ENCODE measurements at places on chromosomes 12 and 14.
A peak's percentile ranks its signal among the peaks of the same experiment; 100 is the strongest.

DNA sequence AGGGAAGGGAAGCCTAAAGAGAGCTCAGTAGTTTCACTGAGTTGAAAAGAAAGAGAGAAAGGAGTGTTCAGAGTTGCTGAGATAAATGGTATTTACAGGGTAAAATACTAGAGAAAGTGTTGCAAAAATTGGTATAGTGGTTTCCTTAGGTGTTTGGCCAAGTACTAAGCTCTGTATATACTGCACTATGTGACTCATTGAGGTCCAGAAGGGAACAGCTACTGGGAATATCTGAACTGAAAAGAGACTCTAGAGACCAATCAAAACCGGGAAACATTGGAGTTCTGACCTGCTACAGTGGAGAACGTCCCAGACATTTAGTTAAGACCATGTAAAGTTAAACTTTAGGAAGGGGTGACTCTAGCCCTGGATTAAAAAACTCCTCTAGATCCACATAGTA is 42.7 kb upstream of the ALX1 start:
- DNase-seq, result no peak

DNA sequence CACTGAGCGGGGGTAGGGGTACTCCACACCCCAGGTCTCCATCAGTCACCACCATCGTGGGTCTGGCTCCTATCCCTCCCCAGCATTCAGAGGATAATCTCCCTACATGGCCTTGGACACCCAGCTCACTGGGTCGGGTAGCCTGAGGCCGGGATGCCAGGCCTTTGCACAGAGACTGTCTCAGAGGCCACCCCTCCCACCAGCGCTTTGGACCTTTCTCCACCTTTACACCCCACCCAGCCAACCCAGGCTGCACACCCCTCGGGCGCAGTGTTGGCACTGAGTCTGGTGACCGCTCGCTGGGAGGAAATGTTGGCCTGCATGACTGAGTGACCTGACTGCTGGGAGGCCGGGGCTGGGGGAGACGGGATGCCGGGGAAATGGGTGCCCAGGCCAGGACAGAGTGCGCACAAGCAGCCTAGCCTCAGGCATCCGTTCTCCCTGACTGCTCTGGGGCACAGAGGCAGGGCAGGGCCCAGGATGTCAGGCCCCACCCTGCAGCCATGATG is 10.6 kb upstream of the LBHD2 start:
- DNase-seq, result no peak

DNA sequence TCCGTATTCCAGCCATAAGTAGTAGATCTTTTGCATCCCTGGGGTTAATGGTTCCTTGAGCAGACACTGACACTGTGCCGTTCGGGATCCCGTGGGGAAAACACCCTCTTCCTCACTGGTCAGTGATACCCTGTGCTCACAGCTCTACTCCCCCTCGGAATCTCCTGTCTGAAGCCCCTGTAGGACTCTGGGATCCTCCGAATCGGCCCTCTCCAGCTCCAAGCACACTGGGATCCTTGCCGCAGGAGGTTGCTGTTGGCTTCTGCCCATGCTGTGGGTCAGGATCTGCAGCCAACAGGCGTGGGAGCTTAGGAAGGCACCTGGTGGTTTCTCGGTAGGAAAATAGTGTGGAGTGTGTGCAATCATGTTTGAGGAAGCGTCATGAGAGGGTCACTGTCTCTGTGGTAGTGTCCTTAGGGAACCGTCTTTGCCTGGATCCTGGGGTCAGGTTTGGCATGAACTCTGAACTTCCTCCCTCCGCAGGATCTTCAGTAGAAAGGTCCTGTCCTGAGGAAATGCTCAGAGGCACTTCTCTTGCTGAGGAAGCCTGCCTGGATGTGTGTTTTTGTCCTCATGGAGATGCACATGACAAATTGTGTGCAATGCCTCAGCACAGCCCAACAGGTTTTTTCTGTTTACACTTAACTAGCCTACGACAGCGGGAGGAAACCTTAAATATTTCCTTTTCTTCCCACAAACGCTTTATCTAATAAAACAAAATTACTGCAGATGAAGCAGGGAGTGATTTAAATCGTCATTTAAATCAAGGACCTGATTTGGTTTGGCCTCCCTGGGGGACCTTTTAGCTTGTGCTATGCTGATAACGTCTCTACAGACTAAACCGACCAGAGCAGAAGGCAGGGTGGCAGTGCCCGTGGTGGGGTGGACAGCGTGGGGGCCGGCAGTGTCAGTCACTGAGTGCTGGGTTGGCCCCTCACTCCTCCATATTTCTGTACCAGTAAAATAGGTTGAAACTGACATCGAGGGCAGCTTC is 18.7 kb downstream of the FBXL14 start:
- no peak for DNase-seq

- no peak for DNase-seq
These were observed 9.9 kb downstream of the KRT83 start for GRCh38 chr12:52311285-52311648.

DNA sequence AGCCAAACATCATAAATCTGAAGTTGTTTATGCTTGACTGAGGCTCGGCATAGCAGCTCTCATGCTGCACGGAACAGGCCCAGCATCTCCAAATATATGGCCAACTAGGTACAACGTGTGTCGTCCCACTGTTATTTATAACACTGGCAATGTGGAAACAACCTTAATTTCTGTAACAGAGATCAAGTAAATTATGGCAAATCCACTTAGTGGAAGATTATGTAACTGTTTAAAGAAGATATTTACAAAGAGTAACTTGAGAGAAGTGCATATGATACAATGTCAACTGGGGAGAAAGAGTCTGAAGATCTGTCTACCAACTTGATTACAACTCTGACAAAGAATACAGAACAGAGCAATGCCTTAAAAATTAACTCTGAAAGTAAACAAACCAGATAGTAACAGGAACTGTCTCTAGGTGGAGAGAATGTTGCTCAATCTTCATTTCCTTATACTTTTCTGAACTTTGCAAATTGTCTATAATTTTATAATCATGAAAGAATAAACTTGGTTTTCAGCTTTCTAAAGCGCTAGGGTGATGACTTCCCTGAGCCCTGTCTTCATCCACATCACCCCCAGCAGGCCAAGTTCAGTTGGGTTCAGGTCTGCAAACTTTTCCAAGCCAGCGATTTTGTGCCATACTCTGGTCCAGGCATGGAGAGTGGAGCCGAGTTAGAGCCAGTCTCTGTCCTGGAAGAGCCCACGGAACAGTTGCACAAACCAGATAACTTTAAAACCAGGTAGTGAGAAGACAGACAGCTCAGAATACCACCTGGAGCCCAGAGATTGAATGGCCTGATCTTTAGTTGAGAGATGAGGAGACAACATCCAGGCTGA is 44.3 kb upstream of the BDKRB2 start:
- peak; percentile 36 for DNase-seq

DNA sequence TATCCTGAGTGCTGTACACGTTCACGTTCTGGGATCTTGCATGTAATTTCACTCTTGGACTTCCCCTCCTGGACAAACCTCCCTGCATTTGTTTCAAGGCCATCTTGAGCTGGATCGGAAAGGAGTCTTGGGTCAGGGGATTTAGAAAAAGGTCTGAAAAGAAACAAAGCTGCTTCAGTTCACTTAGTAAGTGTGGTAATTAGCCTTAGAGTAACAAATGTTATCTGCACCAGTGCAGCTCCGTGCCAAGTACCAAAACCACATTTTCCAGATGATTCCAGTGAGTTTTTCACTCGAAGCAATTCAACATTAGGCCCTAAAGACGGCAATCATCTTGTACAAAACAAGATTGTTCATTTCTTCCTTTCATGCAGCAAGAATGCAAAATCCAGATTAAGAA is 39.4 kb upstream of the ATXN2 start:
- no peak for DNase-seq

GRCh38 chr12:57110104-57111030 is 795 bp downstream of the STAT6 start:
- DNase-seq, result peak; percentile 87

DNA sequence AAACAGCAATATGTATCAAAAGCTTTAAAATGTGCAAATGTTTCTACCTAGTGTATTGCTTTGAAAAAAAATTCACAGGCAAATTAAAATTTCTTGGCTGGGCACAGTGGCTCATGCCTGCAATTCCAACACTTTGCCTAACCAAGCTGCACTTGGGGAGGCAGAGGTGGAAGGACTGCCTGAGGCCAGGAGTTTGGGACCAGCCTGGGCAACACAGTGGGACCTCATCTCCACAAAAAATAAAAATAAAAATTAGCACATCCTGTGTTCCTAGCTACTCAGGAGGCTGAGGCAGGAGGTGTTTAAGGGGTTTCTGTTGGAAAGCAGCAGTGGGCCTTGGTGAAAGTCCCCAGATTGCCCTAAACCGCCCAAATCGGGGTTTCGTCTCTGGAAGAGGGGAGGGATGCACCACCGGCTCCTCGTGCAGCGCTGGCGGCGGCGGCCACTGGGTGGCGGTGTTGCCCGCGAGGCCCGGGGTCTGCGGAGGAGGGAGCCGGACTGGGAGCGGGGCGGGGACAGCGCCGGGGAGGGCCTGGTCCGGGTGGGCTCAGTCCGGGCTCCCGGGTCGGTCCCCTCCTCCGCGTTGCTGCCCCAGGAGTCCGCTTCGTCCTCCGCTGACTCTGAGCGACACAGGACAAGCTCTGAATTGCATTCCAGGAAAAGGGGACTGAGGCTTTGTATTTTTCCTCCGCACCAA is 265.6 kb downstream of the AACS start:
- peak; percentile 63 for DNase-seq

- no peak for DNase-seq
These were observed 754 bp upstream of the BCL2L14 start for GRCh38 chr12:12069821-12070548.

GRCh38 chr14:70186900-70187451 is 1.8 kb downstream of the SLC8A3 start:
- DNase-seq, result no peak

GRCh38 chr12:28568118-28568517 is 377.9 kb downstream of the CCDC91 start:
- no peak for DNase-seq

DNA sequence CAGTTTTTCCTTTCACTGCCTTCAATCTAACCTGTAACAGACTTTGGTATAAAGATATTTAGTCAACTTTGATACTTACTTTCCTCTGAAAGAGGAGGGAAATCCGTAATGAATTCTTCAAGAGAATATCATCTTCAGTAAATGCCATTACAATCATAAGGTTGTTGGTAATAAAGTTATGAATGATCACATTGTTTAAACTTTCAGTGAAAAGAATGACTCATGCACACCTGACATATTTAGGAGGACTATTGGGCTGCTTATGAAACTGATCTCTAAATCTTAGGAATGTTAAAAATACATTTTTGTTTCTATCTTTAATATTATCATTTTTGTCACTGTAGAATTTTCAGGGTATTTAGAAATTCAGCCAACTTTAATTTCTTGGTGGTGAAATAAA is 474.7 kb downstream of the SLC16A7 start:
- DNase-seq, result no peak

GRCh38 chr12:20424841-20425240 is 56.5 kb downstream of the PDE3A start:
- DNase-seq, result no peak

DNA sequence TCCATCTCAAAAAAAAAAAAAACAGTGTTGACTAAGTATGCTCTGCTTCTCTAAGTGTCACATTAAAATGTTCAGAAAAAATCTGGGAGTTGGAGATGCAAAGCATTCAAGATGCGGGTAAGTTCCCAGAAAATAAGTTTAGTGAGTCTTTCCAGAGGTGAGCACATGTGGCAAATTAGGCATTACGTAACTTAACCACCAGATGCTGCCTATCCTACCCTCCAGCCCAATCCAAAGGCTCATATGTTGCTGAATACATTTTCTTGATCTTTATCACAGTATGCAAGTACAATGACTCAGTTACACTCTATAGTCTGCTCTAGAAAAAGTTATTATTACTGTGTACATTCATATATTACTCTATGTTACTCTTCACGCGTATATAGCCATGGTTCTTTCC is 3.6 kb downstream of the SLC2A14 start:
- no peak for DNase-seq

GRCh38 chr14:33040372-33041140 is 101.9 kb downstream of the NPAS3 start:
- no peak for DNase-seq

GRCh38 chr12:14393751-14394150 is 28.3 kb downstream of the ATF7IP start:
- DNase-seq, result no peak

GRCh38 chr12:52604859-52605258 is 3.6 kb upstream of the KRT72 start:
- peak; percentile 29 for DNase-seq

- no peak for DNase-seq
These were observed 415.4 kb downstream of the RAD51B start for GRCh38 chr14:68235011-68235410.

GRCh38 chr12:11882301-11883019 is 188.3 kb upstream of the BCL2L14 start:
- DNase-seq, result no peak

GRCh38 chr12:49015196-49015595 is 3.4 kb downstream of the PRKAG1 start:
- no peak for DNase-seq

DNA sequence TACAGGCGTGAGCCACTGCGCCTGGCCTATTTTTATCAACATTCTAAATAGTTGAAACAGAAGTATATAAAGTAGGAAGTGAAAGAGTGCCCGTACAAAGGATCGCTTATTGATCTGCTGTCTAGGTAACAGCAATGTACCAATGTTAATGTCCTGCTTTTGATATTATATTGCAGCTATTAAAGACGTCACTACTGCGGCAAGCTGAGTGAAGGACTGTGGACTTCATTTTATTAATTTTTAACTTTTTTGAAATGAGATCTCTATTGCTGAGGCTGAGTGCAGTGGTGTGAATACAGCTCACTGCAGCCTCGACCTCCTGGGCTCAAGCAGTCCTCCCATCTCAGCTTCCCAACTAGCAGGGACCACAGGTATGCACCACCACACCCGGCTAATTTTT is 10.8 kb downstream of the PTGR2 start:
- no peak for DNase-seq

DNA sequence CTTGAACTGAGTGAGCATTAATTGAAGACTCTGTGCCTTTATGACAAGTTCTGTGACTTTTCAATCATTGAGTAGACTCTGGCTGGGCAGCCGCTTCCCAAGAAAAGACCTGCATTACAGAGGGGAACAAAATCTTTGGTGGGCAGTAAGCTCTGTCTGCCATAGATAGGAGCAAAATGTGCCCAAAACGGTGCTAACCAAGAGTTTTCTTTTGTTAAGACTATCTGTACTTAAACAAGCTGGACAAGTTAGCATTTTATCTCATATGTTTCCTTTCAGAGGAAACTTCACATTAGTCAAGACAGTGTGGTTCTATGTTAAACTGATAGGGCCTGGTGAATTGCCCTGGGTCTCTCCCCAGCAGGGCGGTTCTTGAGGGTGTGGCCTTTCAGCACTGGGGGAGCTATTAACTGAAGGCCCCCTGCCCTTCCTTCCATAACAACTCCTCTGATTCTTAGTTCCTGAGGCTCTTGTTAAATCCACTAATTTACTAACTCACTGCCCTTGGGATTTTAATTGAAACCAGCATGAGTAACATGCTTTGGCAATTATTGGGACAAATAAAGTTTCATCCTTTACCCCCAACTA is 219.6 kb downstream of the KTN1 start:
- DNase-seq, result no peak

GRCh38 chr12:70258605-70259403 is 15.6 kb downstream of the CNOT2 start:
- DNase-seq, result no peak
